ENCODE measurements at places on chromosomes 5 and 9.
A peak's percentile ranks its signal among the peaks of the same experiment; 100 is the strongest.

DNA sequence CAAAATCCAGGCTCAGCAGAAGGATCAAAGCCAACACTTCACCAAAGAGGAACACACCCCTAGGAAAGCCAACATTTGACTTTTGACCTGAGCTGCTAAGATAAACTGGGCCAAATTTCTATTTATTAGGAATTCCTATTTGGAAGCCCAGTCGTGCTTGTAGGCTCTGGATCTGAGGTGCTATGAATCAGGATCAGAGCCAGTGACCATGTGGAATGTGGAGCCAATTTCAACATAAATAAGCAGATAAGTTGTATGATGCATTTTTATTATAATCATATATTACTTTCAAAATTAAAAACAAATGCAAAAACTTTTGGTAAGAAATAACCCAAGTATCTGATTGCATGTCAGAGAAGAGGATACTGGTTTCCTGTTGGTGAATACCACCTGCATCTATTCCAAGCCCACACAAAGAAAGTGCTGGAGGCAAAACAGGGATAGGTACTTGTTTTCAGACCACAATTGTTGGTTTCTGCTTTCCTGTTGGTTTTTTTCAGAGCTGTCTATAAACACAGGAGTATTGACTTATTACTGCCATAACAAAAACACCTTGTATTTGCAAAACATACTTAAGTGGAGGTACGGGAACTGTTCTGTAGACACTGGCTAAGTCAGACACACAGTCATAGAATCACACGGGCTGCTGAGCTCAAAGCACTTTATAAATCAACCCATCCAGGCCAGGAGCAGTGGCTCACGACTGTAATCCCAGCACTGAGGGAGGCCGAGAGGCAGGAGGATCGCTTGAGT is 52.8 kb downstream of the ARL15 start:
- no peak for DNase-seq

- DNase-seq, result no peak
Measured at GRCh38 chr5:15344954-15345353, 155.0 kb upstream of the FBXL7 start.

- DNase-seq, result peak; percentile 41
Measured at GRCh38 chr5:158979749-158980521, 119.8 kb downstream of the EBF1 start.

GRCh38 chr5:17441351-17441750 is 56.7 kb upstream of the TAF11L2 start:
- no peak for DNase-seq

DNA sequence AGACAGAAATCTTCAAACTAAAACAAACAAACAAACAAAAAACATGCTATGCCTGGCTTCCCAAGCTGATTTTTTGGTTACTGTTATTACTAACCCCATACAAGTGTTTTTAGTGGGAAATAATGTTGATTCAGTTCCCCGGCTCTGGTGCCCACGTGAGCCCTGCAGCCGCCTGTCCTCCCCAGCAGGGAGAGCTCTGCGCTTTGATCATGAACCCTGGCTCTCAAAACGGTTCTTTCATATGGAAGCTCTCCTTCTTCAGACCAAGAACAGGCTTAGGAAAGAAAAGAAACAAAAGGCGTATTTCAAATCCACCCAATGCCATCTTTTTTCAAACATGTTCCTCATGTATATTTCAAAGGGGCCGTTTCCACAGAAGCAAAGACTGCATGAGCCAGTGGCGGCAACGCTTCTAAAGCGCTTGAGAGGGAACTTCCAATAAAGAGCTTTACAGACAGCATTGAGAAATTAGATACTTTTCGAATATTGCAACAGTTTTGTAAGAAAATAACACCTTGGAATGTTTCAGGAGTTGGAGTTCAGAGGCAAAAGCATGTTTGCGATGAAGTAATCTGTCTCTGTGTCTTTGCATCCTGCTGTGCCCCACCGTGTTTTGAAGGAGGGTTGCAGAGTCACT is 74.8 kb downstream of the ICE1 start:
- DNase-seq, result no peak

DNA sequence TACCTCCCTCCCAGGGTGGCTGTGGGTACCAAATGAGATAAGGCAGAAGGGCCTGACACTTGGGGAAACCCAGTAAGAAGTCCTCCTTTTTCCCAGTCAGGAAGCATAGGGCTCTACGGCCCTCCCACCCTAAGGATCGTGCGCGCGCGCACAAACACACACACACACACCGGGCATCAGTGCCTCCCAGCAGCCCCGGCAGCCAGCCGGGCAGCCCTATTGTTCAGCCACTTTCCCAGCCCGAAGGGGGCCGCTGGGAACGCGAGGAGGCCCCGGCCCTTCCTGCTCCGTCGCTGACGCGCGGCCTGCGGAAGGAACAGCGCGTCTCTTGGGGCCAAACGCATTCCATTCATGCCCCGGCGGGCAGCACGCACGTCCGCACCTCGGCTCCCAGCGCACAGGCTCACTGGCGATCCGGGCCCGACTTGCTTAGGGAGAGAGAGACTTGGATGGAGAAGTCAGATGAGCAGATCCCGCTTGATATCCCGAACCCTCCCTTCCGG is 22.6 kb downstream of the DUSP1 start:
- DNase-seq, result no peak

DNA sequence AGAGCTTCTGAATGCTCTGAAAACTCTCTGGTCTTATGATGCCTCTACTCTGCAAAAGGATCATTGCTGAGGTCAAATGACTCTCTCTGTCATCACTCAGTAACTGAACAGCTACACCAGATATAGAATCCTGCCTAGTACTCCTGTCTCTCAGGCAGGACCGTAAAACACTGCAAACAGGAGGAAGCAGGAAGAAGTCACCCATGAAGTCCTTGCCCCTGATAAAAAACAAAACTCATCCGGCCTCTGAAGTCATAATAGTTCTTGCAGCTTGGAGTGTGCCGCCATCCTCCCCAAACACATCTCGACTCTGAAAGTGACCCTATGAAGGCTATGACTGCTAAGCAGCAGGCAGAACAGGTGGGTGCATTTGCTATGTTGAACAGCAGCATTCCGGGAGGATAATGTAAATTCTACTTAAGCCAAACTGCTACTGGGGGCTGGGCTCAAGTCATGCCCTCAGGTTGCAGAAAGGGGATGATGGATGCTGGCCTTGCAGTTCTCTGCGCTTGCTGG is 81.9 kb upstream of the FAM169A start:
- DNase-seq, result no peak

DNA sequence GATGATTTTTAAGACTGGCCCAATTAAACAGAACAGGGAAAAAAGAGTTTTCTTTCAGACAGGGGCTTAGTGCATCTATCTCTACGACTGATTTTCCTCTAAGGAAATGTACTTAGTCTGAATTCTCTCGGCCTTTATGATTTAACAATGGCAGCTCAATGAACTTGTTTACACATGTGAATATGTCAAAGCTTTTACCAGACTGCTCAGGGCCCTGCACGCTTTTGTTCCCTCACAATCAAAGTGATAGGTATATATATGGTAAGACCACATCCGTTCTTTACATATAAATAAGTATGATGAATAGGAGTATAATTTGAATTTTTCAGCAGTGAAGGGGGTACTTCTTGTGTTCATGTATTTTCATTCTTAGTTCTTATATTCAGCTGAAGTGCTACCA is 27.6 kb downstream of the LEAP2 start:
- DNase-seq, result no peak

- DNase-seq, result no peak
Measured at GRCh38 chr5:72920690-72921502, 34.9 kb upstream of the FCHO2 start.

Measured in amygdala (tissue), 56 donors.